Activated CD8-positive, alpha-beta memory T cell treated with anti-CD3 and anti-CD28 coated beads, Interleukin-2, amount 50 U/mL, for 4 hours (primary cell): ENCODE measurements at places on chromosomes 1 and 21.

GRCh38 chr1:212607913-212608391, 609 bp upstream of the ATF3 start:
- peak; percentile 26 for DNase-seq

DNA sequence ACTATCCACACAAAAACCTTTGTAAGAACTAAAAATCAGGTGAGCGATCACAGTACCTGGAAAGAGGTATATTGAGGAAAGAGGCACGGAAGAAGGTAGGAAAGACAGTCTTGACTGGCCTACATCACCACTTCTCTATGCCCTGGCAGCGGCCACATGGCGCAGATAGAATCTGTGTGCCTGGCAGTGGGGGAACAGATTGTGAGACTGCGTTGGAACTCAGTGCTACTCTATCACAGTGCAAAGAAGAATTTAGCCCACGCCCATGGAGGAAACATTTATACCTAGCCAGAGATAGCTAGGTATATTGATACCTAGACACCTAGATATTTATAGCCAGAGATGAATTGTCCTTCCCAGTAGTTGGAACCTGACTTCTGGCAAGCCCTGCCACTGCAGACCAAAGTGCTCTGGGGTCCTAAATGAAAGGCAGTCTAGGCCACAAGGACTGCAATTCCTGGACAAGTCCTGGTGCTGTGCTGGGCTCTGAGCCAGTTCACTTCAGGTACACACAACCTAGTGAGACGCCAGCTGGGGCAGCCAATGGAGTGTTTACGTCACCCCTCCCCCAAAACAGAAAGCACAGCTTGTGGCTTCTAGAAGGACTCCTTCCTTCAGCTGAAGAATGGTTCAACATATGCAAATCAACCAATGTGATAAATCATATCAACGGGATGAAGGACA, 51.9 kb downstream of the DHX9 start:
- DNase-seq: no peak

DNA sequence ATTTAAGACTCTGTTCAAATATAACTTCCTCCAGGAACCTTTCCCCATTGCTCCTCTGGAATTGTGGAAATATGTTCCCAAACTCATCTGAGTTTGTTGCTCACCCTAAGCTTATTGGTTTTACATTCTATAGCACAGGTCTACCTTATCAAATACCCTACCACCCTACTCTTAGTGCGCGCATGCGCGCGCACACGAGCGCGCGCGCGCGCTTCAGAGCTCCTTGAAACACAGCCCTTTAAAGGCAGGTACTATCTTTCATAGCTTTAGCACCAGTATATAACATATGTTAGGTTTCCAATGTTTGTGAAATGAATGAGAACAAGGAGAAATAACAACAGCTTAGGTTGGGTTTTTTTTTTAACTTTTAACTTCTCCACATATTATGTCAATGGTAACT, 3.5 kb downstream of the IPP start:
- no peak for DNase-seq

DNA sequence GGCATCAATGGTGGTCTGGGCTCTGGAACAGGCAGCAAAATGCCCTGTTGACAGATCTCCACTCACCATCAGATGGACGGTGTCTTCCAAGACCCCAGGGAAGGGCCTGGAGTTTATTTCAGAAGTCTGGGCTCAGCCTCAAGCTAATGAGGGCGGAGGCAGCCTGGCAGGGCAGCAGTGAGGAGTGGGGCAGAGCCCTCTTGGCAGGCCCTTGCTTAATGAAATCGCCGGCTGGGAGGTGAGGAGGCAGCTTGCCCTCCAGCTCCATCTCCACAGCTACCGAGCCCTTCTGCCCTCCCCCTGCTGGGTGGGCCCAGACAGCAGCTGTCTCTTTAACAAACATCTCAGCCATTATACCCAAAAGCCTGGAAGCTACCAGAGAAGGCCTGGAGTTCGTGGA, 22.0 kb upstream of the GRIK3 start:
- no peak for DNase-seq

GRCh38 chr1:160163615-160164014, 12.2 kb downstream of the ATP1A4 start:
- DNase-seq: no peak

DNA sequence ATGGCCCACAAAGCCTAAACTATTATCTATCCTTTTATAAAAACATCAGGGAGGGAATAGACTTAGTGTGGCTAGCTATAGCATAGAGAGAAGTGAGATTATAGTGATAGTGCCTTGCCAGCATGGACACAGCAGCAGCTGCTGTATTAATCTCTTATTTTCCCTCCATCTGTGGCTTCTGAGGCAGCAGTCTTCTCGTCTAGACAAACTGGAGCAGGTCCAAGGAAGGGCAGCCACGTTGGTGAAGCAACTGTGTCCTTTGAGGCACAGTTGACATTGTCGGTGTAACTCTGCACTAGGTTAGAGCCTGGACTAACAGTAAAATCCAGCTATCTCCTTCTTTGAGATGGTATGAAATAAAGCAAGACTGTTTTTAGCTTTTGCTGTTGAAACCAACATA, 131.3 kb downstream of the CACHD1 start:
- no peak for DNase-seq

DNA sequence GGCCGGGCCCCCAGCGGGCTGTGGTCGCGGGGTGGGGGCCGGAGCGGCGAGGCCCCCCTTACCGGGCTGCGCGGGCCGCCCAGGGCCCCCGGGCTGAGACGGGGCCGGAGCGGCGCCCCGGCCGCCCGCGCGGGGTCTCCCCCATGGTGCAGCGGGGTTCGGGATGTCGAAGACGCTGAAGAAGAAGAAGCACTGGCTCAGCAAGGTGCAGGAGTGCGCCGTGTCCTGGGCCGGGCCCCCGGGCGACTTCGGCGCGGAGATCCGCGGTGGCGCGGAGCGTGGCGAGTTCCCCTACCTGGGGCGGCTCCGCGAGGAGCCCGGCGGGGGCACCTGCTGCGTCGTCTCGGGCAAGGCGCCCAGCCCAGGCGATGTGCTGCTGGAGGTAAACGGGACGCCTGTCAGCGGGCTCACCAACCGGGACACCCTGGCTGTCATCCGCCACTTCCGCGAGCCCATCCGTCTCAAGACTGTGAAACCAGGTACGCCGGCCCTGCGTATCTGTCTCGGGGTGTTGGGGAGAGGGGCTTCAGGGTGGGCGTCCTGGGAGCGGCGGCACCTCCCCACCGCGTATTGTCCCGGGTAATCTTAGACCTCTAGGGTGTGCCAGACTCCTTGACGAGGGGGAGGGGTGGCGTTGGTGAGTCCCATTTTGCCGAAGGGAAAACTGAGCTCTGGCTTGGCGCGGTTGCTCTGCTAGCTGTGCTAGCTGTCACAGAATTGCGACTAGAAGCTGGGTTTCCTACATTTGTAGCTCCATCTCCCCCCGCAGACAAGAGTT, 745 bp downstream of the MAGI3 start:
- DNase-seq: peak; percentile 47

DNA sequence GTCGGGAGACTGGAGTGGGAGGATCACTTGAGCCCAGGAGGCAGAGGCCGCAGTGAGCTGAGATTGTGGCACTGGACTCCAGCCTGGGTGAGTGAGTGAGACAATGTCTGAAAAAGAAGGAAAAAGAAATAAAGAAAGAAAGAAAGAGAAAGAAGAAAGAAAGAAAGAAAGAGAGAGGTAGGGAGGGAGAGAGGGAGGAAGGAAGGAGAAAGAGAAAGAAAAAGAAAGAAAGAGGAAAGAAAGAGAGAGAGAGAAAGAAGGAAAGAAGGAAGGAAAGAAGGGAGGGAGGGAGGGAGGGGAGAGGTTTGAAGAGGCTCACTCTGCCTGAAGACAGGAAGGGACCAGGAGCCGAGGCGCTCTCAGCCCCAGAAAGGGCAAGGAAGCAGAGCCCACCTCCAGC, 4.8 kb upstream of the TCP10L start:
- DNase-seq: no peak

- DNase-seq: no peak
Observed at GRCh38 chr1:205346956-205347574, 9.7 kb downstream of the KLHDC8A start.

GRCh38 chr1:248850536-248851251, 8.2 kb downstream of the ZNF692 start:
- no peak for DNase-seq

GRCh38 chr1:43659212-43660166, 9.5 kb downstream of the KDM4A start:
- no peak for DNase-seq

DNA sequence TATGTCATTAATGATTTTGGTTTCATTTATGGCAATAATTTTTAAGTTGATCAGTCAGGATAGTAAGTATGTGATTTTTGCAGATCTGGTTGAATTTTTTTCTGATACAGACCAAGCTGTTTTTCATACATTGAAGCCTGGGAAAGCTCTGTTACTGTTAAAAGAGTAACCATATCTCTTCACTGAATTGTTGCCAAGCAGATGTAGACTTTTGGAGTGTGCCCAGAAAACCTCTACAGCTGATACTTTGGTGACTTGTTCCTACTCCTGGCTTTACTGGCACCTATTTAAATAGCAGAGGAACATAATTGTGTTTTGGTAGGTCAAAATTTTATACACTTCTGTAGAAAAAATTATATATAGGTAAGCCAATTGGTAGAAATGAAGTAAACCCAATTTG, 49.4 kb downstream of the NFIA start:
- DNase-seq: no peak

DNA sequence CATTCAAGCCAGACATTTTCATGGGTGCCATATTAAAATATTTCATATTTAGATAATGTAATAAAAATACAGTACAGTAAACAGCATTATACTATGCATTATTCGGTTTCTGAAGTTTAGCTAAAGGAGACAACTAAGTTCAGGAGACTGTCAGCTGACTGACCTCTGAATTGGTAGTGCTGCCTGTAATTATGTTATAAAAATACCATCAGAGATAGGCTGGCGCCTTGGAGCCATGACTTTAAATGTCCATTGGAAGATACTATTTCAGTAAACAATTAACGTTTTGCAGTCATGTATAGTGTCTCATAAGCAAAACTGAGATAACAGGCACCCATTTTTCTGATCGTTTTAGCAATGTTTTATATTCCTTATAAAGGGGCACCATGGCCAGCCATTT, 11.3 kb upstream of the RAB29 start:
- DNase-seq: no peak

- peak; percentile 22 for DNase-seq
Observed at GRCh38 chr1:167722152-167722869, 529 bp downstream of the MPZL1 start.

DNA sequence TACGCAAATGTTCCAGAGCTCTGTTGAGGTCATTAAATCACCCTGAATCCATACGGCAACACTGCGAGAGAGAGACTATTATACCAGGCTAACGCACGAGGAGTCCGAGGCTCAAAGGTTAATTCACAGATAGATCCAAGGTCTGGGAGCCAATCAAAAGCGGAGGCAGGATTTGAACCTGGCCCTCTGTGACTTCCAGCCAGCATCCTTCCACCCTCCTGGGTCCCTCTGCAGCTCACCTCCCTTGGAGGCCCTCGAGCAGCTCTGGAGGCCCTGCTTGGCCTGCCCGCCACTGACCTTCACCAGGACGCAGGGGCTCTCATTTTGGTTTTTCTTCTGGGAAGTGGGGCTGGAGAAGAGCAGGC, 42.1 kb downstream of the KIAA1614 start:
- DNase-seq: no peak

- no peak for DNase-seq
Observed at GRCh38 chr1:161986328-161986727, 37.3 kb downstream of the OLFML2B start.

GRCh38 chr1:65319141-65319540, 9.8 kb downstream of the DNAJC6 start:
- no peak for DNase-seq

DNA sequence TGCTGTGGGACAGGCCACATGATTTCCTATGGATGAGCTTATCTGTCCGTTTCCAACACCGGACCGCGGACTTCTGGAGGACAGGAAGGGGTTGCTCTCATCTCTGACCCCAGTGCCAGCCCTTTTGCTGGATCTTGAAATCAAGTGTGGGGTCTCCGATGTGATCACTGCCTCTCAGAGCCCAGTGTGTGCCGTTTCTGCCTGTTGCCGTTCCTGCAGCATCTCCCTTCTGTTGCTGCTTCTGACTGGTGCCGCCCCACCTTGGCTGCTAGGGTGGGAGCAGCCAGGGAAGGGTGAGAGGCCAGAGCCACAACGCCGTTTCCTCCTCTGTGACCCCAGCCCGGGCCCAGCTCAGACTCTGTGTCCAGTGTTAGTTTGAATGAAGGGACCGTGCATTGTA, 67.3 kb upstream of the WNT4 start:
- no peak for DNase-seq

GRCh38 chr21:43280949-43281633, 112.3 kb downstream of the CRYAA start:
- DNase-seq: no peak

DNA sequence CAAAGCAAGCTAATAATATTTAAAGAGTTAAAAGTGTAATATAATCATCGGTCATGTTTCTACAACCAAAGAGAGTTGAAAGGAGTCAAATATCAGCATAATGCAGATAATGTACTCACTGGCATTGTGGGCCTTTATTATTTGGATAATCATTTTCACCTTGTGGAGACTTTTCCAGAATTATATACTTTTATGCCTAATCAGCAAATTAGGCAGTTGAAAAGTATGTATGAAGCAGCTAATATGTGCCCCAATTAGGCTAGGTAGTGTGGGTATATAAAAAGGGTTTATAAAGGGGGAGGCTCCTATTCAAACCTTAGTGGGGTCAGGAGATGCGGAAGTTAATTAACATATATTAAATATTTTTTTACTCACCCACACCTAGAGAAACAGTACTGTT, 102.8 kb upstream of the HNRNPU start:
- no peak for DNase-seq

DNA sequence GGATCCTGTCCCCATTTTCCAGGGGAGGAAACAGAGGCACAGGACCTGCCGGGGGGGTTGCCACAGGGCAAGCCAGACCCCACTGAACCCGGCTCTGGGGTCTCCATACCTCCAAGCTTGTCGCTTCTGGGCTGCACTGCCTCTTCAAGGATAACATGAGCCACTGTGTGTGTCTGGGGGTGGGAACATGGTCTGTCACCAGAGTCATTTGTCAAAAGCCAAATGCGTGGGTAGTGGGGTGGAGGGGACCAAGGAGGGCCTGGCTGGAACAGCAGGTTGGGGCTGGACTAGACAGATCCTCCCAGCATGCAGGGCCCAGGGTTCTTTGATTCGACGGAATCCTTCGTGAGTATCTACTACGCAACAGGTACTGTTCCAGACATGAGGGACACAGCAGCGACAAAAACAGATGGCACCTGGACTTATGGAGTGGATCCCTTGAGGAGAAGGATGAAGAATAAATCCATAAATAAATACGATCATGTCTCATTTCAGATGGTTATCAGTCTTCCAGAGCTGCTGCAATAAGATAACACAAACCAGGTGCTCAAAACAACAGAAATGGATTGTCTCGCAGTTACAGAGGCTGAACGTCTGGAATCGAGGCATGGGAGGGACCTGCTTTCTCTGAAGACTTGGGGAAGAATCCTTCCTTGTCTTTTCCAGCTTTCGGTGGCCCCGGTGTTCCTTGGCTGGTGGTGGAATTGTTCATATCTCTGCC, 28.7 kb downstream of the C1QB start:
- DNase-seq: no peak

GRCh38 chr1:241640867-241641622, 876 bp upstream of the CHML start:
- no peak for DNase-seq
